ENCODE measurements at places on chromosomes 7 and 10. TPM values are rescaled to one million over a fixed set of nuclear protein-coding genes. Genes with fewer than 3 reads are reported as not detected.

DNA sequence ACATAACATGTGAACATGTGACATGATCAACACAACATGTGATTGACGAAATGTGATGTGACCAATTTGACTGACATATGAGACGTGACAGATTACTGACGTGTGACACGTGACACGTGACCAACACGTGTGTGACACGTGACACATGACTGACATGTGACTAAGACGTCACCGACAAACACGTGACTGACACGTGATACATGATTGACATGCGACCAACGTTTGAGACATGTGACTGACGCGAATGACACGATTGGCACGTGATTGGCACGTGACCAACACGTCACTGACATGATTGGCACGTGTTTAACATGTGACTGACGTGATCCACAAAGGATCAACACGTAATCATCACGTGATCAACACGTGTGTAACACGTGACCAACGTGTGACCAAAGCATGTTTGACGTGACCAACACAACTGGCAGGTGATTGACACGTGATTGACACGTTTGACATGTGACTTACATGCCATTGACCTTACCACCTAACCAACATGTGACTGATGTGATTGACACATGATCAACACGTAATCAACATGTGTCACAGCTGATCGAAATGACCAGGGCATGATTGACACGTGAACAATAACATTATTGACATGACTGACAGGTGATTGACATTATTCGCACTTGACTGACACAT is 23.7 kb downstream of the CRPPA start:
- no peak for DNase-seq

DNA sequence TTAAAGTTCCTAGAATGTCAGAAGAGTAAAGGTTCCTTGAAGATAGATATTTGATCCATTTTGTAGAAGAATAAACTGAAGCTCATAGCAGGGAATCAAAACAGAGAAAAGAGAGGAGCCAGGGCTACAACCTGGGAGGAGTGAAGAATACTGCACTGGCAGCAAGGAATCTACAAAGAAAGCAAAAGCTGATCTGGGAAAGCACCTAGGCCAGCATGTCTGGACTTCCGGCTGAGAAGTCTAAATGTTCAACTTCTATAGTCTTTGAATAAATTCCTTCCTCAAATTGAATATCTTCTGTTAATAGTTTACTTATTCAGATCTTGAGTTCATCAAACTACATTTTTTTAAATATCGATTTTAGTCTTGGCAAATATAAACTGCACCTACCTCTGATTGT is 78.2 kb downstream of the VPS41 start:
- DNase-seq, result no peak

CALHM1 gene
- 0.34 TPM for total RNA-seq

- no peak for DNase-seq
Observed at GRCh38 chr7:108637049-108637621, 67.5 kb downstream of the DNAJB9 start.

DNA sequence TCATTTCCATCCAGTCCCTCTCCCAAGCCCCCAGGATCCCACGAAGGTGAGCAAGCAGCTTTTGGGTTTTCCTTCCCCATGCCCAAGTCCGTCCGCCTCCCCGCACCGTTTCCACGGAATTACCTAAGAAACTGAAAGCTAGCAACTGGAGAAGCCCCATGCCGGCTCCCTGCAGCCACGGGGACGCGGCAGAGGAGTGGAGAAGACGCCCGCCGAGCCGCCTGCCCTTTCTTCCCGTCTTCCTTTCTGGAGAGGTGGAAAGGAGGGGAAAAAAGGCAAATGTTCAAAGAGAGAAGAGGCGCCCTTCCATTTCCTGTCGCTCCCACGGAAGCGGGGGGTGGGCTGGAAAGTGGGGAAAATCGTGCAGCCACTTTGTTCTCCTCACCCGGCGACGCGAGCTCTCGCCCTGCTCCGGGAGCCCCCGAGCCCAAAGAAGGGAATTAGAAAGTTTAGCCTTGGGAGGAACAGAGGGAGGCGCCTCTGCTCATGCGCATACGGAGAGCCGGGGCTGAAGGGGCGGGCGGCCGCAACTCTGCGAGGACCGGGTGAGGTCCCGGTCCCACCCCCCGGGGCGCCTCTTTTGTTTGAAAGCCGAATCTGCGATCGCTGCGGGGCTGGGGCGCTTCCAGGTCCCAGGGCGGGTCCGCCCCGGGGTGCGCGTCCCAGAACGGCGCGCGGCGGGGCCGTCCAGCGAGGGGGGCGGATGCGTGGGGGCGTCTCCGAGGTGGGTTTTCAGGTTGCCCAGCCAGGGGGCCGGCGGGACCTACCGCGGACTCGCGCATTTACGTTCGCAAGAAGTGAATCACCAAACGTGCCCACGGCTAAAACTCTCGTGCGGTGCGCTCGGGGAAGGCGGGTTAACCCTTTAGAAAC is at the start of gene LAMB1:
TSS of gene LAMB1 (minus strand) at position 436 of the 873 bp plus-strand sequence. CDS start at position 160, 276 bp downstream.
- DNase-seq, result no peak

LRRN3 gene
- total RNA-seq, result 0.20 TPM

DNA sequence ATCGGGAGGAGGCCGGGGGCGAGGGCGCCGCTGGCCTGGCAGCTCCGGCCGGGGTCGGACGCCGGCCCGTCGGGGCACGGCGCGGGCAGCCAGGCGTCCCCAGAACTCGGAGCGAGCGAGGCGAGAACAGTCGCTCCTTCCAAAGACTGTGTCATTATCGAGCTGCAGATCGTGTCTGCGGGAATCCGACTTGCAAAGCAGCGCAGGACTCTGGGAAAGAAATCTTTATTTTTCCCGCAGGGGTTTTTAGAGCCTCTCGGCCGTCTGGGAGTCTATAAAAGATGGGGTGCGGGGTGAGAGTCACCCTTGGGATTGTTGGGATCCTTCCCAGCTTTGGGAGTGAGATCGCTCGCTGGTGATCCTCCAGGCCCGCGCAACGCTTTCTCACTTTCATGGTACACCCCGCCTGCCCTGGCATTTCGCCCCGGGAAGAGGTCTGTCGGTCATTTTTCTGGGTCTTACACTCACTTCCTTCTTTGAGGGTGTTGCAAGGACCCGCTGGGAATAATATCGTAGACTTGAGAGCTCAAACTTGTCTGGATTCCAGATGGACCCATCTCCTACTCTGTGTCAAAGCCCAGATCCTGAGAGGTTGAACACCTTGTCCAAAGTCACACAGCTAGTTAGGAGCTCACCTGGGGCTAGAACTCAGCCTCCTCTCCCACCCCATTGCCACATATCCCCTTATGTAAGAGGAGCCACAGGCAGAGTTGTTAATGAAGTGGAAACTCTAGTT is 1.0 kb downstream of the UBTD1 start:
- DNase-seq, result no peak

ADGRA1 gene
- total RNA-seq, result 0.17 TPM

C10orf105 gene
- 0.48 TPM for total RNA-seq

DNA sequence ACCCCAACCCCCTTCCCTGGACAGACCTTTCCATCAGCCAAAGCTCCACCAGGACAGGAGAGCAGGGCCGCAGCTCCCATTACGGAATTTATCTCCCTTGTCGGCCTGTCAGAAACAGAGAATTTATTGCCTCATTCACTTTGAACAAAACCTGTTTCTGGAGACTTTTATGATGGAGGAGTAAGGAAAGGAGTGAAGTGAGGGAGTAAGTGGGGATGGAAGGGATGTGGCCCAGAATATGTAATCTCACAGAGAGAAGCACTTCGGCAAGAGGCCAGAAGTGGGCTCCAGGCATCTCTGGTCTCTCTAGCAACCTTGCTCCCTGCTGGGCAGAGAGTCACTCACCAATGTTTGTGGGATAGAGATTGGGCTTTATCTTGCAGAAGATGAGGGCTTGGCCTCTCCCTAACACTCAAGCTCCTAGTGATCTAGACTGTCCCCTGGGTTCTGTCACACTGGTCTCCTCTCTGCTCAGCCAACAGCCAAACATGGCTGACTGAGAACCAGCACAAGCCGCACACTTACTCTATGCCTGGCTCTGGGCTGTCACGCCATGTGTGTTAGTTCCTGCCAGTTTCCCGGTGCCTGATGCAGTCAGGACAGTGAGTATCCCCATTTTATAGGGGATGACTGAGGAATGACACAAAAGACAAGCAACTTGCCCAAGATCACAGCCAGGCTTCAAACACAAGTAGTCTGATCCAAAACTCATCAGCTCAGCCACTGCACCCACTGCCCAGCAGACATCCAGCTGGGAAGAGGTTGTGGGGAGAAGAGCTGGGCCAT is 149.4 kb upstream of the ZMIZ1 start:
- no peak for DNase-seq

GRCh38 chr7:18626086-18626485 is 130.5 kb downstream of the HDAC9 start:
- DNase-seq, result no peak

DNA sequence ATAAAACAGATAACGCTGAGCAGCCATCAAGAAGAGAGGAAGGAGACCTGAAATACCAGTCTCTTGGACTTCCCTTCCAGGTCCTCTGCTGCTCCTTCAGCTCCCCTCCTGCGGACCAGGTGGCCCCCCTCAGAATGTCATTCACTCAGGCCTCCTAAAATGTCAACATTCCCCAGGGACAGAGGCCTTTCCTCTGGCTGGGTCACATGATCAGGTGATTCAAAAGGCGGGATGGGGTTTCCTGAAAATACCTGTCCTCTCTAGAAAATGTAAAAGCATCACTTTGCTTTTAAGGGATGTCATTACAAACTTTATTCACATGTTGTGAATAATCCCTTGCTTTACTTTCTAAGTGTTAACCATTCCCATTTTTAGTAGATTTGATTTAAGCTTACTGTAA is 311.1 kb downstream of the INHBA start:
- no peak for DNase-seq

- DNase-seq, result no peak
Observed at GRCh38 chr7:24825381-24825794, 68.1 kb upstream of the GSDME start.

ZFAND2A gene
- 15.5 TPM for total RNA-seq

SH2D4B gene
- 0.13 TPM for total RNA-seq

GRCh38 chr7:22633286-22633953 is 93.6 kb upstream of the IL6 start:
- DNase-seq, result no peak

LRGUK gene
- total RNA-seq, result 3.6 TPM

TUBGCP2 gene
- 54.2 TPM for total RNA-seq

DNA sequence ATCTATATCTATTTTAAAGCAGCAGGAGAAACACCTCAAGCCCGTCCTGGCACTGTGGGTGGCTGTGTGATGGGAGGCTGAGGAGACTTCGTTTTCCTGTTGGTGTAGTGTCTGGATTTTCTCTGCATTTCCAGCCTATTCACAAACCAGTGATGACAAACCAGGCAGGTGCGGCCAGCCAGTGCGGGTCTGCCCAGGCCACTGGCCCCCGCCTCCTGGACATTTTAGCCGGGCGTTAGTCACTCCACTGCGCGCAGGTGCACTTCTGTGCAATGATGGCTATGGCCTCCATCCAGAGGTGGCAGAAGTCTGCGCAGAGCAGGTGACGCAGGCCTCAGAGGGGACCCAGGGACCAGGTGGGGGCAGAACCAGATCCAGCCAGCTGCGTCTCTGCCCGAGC is 64.9 kb upstream of the PITRM1 start:
- DNase-seq, result no peak

MAGI2 gene
- 27.3 TPM for total RNA-seq

DNA sequence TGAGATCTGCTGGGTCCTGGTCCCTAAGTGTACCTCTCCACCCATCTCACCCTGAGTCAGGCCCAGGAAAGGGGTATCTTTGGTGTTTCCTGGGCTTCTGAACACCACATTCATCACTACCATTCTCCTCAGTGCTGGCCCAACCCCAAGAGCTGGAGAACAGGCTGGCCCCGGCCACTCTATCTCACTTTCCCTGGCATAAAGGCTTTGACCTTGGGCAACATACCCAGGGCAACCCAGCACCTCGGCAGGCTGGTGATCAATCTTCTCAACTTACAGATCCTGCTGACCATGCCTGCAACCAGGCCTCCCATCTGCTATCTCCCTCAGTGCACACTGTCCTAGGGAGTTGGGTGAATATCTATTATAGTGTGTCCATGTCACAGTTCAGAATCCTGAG is 2.1 kb downstream of the VSIR start:
- no peak for DNase-seq

SP8 gene
- 10.6 TPM for total RNA-seq

- no peak for DNase-seq
Observed at GRCh38 chr10:78362406-78363022, 328.9 kb downstream of the RPS24 start.

DNA sequence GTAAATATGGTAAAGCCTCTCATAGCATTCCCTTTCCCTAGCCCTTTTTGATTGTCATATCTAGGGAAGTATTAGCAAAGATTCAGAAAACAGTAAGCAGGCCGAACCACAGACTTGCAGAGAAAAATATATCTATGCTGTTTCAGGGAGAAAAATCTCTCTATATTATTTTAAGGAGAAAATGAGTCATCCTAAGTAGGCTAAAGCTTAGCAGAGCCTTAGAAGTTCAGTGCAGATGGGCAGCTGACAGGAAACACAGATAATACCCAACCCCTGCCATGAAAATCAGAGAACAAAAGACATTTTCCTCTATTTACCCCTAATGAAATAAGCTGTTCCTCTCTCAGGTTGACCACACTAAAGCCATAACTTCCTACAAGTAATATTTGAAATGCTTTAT is 16.5 kb downstream of the C1QL3 start:
- DNase-seq, result no peak

DNA sequence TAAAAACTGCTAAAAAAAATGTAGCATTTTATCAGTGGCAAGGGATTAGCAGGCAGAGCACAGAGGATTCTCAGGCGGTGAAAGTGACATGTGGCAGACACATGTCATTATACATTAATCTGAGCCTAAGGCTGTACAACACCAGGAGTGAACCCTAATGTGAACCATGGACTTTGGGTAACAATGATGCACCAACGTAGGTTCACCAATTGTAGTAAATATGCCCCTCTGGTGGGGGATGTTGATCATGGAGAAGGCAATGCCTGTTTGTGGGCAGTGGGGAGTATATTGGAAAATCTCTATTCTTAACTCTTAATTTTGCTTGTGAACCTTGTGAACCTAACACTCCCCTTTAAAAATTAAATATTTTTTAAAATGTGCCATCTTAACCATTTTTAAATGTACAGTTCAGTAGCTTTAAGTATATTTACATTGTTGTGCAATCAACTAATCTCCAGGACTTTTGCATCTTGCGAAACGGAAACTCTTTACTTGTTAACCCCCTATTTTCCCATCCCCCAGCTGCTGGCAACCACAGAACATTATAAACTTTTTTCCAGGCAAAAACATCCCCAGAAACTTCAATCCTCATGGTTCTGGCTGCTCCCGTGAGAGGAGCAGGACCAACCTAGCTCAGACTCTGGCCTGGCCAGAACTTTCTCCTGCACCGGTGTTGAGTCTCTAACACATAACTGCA is 29.9 kb downstream of the LRRC20 start:
- DNase-seq, result no peak

CCDC3 gene
- total RNA-seq, result 3.8 TPM

GRCh38 chr10:19658131-19658530 is 158.1 kb upstream of the PLXDC2 start:
- DNase-seq, result no peak

Measured in H1 (cell line).